ENCODE measurements at places on chromosomes 7 and 10. TPM values are rescaled to one million over a fixed set of nuclear protein-coding genes. Genes with fewer than 3 reads are reported as not detected.

The NACAD gene
- 0.18 TPM for polyA plus RNA-seq

- no peak for DNase-seq
Observed at GRCh38 chr7:155300641-155301452, 3.2 kb downstream of the INSIG1 start.

The HABP2 gene
- polyA plus RNA-seq = not detected

The NEBL gene
- 1.3 TPM for polyA plus RNA-seq

The AKR1C8 gene
- not detected for polyA plus RNA-seq

GRCh38 chr7:135147341-135147898, 452 bp upstream of the TMEM140 start:
- no peak for DNase-seq

- no peak for DNase-seq
Observed at GRCh38 chr7:7428806-7429205, 106.9 kb downstream of the COL28A1 start.

The SLC26A4 gene
- polyA plus RNA-seq = 0.07 TPM

The TMEM178B gene
- polyA plus RNA-seq = 0.01 TPM

The STEAP1B gene
- 0.26 TPM for polyA plus RNA-seq

The MBL2 gene
- polyA plus RNA-seq = not detected

DNA sequence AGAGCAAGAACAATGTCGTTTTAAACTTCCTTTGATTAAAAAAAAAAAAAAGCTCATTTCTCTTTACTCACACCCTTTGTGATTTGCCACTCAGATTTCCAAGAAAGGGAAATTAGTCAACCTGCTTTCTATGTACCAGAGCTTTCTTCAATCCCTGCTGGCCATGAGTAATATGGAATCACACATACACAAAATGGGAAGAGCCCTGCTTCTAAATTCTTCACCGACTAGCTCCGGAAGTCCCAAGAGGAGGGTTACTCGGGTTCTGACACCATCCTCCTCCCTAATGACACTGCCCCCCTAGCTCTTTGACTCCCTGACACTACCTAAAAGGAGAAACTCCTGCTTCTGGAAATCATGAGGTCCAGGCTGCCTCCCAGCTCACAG, 81.8 kb upstream of the SFMBT2 start:
- DNase-seq = no peak

DNA sequence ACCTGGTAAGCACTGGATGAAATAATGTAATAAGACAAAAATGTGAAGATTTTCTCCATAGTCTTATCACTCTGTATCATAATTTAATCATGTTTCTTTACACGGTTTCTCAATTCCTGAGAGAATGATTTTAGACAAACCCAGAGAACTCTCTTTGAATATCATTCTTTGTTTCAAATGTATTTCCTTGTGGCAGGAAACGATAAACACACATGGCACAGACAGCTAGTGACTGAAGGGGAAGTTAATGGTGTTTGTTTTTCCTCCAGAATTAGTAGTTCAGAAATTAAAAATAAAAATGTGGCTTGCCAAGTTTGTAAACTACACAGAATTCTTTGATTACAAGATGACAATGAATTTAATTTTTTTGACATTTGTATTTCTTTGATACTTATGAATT, 163.7 kb upstream of the PRPS1L1 start:
- no peak for DNase-seq

GRCh38 chr10:100774876-100775275, 29.5 kb downstream of the PAX2 start:
- DNase-seq = no peak

The CTAGE15 gene
- 0.20 TPM for polyA plus RNA-seq

- DNase-seq = peak; percentile 46
Observed at GRCh38 chr7:115933471-115933870, 97.1 kb downstream of the TFEC start.

GRCh38 chr7:106332201-106332600, 47.4 kb upstream of the NAMPT start:
- no peak for DNase-seq

- no peak for DNase-seq
Observed at GRCh38 chr7:76351372-76351771, 7.4 kb downstream of the YWHAG start.

The CTTNBP2 gene
- polyA plus RNA-seq = 1.1 TPM

DNA sequence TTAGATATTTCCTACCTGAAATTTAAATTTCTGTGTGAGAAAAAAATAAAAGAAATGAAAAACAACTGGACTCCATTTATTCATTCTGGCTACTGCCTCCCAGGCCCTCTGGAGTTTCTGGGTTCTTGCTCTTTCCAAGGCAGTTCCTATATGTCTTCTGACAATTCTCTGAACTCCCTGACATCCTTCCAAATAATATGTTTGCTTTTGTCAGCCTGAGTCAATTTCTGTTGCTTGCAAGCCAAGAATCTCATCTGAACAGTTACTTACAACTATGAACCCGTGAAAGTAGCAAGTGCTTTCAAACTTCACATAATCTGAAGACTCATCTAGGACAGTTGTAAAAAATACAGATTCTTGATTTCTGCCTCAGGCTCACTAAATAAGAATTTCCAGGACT, 216.7 kb upstream of the NPVF start:
- no peak for DNase-seq

The SEM1 gene
- polyA plus RNA-seq = 44.8 TPM

- DNase-seq = no peak
Observed at GRCh38 chr7:142939226-142939910, at the start of gene LLCFC1. Gene LLCFC1 (plus strand): TSS chr7:142939484. CDS start chr7:142939622, 138 bp downstream.

GRCh38 chr10:34655286-34656170, 159.6 kb downstream of the PARD3 start:
- DNase-seq = peak; percentile 42

DNA sequence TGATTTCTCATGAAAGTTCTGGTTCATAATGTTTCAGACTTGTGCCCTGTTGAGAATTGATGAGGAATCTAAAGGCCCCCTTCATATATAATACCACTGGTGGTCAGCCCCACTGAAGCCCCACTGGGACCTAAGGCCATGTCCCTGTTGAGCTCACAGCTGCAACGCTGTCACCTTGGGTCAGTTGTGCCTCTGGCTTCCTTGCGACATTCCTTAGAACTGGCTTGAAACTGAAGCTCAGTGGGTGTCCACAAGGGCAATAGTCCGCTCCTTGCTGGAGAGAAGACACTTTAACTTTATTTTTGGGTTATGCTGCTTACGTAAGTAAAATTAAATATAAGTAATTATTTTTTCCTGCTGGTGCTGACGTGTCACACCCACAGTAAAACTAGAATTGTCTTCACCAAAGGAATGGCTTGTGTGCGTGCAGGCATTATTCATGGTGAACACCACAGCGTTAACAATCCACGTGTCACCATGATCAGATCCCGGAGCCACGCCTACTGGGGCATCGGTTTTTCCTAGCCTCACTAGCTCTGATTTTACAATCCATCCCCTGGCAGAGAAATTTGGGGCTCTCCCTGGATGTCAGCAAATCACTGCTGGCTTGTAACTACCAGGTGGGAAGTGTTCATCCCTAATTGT, 66.5 kb downstream of the BICC1 start:
- DNase-seq = no peak

- no peak for DNase-seq
Observed at GRCh38 chr10:11213137-11213536, 195.5 kb downstream of the CELF2 start.

GRCh38 chr7:17095931-17096330, 202.5 kb upstream of the AHR start:
- DNase-seq = no peak

The PIK3CG gene
- not detected for polyA plus RNA-seq

- no peak for DNase-seq
Observed at GRCh38 chr10:2019281-2019680, 282.0 kb upstream of the ADARB2 start.

The PDSS1 gene
- 24.2 TPM for polyA plus RNA-seq

The SLC26A5 gene
- polyA plus RNA-seq = not detected

GRCh38 chr7:133053321-133053891, 28.5 kb downstream of the CHCHD3 start:
- DNase-seq = peak; percentile 94

- no peak for DNase-seq
Observed at GRCh38 chr7:81235997-81236396, 317.1 kb upstream of the SEMA3C start.

DNA sequence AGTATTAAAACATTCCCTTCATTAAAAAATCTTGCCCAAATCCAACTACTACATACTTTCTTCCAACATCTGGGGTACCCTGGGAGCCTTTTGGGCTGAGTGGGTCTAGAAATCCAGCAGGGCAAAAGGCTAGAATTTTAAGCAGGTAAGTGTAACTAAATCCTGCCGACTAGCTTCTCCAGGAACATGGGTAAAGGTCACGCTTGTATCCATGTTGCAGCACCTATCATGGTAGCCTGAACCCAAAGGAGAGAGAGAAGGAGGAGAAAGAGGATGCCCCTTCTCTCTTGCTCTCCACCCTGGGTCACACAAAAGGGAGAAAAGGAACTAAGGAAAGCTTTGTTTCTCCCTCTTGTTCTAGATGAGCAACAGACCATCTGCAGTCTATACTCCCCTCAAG, 53.3 kb downstream of the ZNF680 start:
- no peak for DNase-seq

The PVRIG gene
- not detected for polyA plus RNA-seq

GRCh38 chr7:84183741-84184140, 10.8 kb downstream of the SEMA3A start:
- no peak for DNase-seq

- no peak for DNase-seq
Observed at GRCh38 chr10:17578603-17579002, 38.6 kb downstream of the HACD1 start.

The HMX2 gene
- polyA plus RNA-seq = not detected

GRCh38 chr7:81447351-81447952, 322.4 kb downstream of the HGF start:
- DNase-seq = peak; percentile 66

The HHEX gene
- 0.16 TPM for polyA plus RNA-seq

DNA sequence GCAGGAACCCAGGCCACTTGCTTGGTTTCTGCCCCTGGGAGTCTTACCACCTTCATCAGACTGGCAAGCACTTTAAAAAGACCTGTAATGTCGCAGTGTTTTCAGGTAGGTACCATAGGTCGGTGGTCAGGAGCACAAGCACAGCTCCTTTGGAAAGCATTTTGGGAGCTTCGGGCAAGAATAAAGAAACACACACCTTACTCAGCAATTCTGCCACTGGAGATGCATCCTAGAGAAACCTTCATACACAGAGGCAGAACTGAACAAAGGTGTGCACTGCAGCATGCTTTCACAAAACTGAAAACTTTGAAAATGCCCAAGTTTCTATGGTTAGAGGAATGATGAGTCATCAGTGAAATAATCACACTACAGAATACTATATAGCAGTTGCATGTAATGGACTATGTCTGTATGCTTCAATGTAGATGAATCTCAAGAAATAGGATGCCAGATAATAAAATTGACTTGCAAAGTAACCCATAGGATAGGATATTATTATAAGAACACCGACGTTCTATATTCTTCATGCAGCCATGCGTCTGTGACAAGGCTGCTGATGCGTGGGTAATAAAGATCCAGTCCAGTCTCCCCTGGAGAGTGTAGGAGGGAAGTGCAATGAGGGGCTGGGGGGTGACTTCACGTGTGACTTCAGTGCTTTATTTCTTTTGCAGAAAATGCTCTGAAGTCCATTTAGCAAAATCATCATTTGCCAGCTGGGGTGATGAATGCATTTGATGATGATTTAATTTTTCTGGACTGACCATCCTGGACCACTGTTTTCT, 309.5 kb downstream of the WDR37 start:
- no peak for DNase-seq
